GM04503 (cell line): ENCODE measurements at places on chromosomes 1 and 21.

DNA sequence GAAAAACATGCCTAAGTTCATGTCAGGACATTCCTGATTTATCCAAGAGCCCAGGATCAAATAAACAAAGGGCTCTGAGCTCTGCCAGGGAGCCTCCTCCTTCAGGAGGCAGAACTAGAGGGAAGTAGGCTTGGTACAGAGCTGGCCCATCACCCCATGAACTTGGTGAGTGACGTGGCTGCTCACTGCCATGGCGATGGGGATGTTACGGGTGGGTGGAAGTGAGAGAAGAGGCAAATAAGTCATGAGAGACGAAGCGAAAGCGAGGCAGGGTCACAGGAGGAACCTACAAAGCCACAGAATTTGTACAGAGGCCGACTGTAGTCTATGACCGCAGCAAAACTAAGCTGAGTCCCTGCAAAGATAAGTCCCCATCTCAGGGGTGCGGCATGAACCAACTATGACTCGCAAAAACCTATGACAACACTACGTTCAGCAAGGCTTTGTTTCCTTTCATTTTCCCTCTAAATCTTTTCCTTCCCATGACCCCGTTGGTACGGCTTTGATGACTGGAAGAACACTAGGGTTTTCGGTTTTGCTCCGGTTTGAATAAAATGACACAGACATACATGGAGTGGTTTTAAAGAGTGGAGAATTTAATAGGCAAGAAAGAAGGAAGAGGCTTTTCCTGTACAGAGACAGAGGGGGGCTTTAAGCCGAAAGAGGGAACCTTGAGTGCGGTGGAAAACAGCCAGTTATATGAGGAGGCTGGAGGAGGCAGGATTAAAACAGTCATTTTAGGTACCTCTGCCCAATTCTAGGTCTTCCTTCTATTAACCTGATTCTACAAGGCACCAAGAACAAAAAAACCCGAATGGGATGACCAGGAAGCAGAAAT, 74.1 kb downstream of the CD46 start:
- no peak for DNase-seq

- DNase-seq, result no peak
Observed at GRCh38 chr1:4526747-4527146, 127.7 kb upstream of the AJAP1 start.

- no peak for DNase-seq
Observed at GRCh38 chr1:195394567-195394966, 1213.7 kb downstream of the KCNT2 start.

DNA sequence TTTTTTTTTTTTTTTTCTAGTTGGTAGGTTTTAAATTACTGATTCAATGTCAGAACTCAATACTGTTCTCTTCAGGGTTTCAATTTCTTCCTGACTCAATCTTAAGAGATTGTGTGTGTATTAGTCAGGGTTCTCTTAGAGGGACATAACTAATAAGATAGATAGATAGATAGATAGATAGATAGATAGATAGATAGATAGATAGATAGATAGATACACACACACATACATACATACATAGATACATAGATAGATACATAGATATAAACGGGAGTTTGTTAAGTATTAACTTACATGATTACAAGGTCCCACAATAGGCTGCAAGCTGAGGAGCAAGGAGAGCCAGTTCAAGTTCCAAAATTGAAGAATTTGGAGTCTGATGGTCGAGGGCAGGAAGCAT, 251.3 kb downstream of the SMYD3 start:
- DNase-seq, result no peak

- no peak for DNase-seq
Observed at GRCh38 chr1:89305493-89305892, 32.8 kb upstream of the GBP5 start.

GRCh38 chr1:239044829-239045228, 341.5 kb upstream of the CHRM3 start:
- DNase-seq, result no peak

DNA sequence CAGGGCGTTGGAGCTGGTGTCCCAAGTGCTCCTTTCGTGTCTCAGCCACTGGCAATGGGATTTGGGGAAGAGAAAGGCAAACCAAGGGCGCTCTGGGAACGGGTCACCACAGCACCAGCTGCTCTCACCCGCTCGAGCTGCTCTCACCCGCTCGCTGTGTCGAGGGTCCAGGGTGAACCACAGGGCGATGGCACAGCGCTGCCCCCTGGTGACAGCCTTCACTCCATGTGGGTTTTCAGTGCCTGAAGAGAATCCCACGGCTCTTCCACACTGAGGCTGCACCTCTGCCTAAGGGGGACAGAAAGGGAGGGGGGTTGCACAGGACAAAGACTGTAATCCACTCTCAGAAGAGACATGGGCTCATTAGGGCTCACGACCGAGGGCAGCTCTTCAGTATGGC, 7.1 kb upstream of the CLDN19 start:
- DNase-seq, result no peak

- no peak for DNase-seq
Observed at GRCh38 chr1:59985911-59986515, 59.4 kb upstream of the CYP2J2 start.

GRCh38 chr1:10525208-10525607, 50.5 kb downstream of the PEX14 start:
- DNase-seq, result no peak

DNA sequence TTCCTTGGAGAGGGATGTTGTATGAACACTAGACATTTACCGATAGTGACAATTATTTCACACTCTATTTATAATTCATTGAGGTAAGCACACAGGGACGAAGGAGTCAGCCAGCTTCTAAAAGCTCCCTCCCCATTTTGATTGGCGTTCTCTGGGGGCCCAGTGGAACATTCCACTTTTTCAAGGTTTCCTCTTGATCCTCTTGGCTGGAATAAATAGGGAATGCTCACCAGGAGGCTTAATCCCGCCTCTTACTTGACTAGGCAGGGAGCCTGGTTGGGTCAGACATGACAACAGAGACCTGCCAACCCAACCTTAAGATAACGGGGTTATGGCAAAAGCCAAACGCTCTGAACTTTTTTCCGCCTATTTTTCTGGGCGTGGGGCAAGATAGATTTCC, 974 bp downstream of the ACTN2 start:
- no peak for DNase-seq

DNA sequence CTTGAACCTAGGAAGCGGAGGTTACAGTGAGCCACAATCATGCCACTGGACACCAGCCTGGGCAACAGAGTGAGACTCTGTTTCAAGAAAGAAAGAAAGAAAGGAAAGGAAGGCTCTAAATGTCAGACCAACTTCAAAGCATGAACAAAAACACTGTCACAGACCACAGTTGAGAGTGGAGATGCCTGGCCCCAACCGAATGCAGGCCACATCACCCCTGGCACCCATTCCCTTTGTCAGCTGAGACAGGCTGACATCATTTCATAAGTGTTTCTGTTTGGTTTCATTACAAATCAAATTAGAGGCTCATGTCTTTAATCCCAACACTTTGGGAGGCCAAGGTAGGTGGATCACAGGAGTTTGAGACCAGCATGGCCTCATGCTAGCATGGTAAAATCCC, 28.6 kb upstream of the NADK start:
- no peak for DNase-seq

DNA sequence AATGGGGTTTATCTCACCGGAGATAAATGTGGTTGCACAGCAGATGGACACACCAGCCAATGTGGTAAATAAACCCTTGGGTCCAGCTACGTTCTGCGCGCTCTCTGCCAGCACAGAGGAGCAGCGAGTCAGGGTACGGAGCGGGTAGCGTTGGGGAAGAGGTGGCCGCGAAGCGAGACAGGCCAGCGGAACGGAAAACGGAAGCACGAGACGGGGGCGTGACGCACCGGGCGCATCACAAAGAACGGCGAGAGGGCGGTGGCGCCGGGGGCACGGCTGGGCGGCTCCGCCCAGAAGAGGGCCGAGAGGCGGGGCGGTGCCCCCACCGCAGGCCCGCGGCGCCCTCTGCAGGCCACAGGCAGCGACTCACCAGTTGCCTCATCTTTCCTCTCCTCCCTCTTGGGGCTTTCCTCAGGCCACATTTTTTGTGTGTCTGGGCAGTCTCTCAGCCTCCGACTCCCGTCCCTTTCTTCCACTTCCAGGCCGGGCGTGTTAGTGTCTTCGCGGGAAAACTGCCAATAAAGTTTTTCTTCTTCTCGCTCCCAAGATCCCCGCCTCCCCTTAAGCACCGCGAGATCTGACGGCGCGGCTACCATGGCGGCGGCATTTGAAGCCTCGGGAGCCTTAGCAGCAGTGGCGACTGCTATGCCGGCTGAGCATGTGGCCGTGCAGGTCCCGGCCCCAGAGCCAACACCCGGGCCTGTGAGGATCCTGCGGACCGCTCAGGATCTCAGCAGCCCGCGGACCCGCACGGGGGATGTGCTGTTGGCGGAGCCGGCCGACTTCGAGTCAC, at the start of gene DDX20:
DDX20 (plus strand) TSS at position 571 of the 793 bp plus-strand sequence; CDS start at position 595, 24 bp downstream.
- peak; percentile 87 for DNase-seq

DNA sequence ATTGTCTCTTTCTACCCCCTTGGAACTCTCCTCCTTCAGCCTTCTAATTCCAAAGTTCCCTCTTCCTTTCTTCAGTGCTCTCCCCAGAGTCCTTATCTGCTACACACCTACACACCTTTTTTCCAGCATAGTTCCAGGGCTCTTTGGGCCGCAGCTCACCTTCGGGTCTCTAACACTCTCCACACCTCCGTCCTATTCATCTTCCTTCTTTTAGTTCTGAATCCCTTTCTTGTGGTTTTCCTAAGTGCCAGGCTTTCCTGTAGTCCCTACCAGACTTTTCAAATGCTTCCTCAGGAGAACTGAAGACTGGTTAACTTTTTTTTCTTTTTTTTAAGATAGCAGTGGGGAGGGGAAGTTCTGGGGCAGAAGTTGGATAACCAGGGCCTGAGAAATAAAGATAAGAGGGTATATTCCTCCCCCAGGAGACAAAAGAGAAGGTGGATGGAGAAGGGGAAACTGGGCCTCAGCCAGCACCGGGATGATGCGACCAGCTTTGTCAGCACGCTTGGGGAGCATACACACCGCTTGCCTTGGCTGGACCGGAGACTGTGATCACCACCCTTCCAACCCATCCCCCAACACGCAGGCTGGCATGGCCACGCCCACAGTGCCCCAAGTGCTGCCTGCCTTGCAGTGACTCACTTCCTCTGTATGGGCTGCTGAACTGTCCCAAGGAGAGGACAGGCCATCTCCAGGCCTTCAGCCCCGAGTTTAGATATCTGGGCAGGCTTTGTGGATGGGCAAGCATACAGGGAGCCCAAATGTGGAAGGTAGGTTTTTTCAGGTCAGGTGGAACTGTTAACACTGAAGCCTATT, 2.5 kb upstream of the CERS2 start:
- no peak for DNase-seq

- no peak for DNase-seq
Observed at GRCh38 chr1:168640836-168641235, 64.4 kb downstream of the XCL1 start.

DNA sequence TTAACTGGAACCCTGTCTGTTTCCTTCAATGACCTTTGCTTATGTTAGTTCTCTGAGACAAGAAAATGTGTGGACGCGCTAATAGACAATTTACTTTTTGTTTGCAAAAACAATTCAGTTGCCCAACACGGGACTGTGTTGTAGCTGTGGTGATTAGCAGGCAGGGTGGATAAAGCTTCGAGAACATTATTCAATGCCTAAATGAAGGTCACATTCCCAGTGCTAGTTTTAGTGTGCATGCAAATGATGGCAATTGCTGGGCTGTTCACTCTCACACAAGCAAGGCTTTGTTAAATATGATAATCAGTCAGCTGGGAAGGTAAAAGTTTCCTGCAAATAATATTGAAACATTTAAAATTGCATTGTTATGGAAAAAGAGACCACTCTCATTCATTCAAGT, 188.4 kb downstream of the BACH1 start:
- DNase-seq, result no peak

GRCh38 chr1:66982561-66983260, 57.9 kb downstream of the MIER1 start:
- DNase-seq, result no peak

- no peak for DNase-seq
Observed at GRCh38 chr1:177063648-177064047, 100.9 kb downstream of the ASTN1 start.

DNA sequence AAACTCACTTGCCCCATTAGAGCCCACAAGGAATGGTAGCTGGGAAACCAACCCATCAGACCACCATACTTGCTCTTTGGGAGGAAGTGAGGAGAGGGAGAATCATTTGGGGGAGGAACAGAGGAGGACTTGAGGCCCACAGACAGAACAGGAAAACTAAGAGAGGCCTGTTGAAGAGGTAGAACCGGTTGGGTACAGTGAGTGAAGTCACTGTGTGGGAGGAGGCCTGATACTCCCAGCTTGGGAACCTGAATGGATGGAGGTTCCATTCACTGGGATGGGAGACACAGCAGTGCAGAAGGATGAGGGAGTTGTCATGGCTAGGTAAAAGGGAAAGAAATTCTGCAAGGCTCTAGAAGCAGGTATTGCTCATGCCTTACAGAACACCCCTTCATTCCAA, 63.4 kb upstream of the PSEN2 start:
- DNase-seq, result no peak

DNA sequence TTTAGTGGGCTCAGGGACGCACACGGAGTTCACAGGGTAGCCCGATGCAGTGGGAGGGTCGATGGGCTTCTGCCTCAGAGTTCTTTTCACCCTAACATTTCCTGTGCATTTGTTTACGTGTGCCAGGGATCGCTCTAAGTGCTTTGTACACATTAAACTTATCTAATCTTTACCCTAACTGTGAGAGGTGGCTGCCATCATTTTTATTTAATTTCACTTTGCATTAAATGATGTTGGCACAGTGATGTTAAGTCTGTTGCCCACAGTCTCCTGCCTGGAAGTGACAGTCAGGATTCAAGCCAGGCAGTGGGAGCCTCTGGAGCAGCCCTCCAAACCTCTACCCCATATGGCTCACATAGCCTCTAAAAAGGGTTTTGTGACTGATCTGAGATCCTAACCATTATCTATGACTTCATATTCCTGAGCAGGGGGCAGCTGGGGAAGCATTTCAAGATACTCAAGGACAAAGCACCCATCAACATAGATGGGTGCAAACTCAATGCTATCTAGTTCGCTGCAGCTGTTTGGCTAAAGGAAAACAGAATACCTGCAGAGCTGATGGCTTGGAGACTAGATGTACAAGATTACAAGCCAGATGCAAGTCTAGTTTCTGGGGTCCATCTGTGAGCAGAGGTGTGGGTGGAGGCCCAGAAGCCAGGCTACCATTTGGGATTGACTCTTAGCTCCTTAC, 303.8 kb downstream of the DISC1 start:
- no peak for DNase-seq

GRCh38 chr21:46325073-46325912, 1.3 kb downstream of the PCNT start:
- no peak for DNase-seq

DNA sequence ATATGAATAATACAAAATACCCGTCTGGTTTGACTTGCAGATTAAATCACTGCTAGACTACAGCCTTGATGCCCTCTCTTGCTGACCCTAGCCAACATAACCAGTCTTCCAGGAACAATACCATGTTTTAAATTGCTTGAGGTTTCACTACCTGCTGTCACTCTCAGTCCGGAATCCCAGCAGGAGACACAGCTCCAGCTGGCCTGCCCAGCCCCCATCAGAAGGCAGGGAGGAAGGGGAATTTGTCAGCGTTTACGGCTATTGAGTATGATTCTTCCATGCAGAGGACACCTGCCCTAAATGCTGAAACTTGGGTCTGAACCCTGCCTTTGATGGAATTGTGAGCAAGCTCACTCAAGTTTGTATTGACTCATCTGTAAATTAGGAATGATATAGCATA, 33.0 kb downstream of the ZNF496 start:
- no peak for DNase-seq

- DNase-seq, result peak; percentile 16
Observed at GRCh38 chr21:16908077-16908476, 604.8 kb upstream of the CXADR start.

- DNase-seq, result no peak
Observed at GRCh38 chr21:28943631-28944030, 49.0 kb downstream of the LTN1 start.

GRCh38 chr1:96374076-96374762, 347.4 kb upstream of the PTBP2 start:
- DNase-seq, result no peak
